Activated T-helper 2 cell treated with anti-CD3 and anti-CD28 coated beads, Interferon-gamma antibody, Interleukin-2, Interleukin-4, amounts not matched to agents 10 μg/mL and 5 μg/mL and 100 μg/mL, durations not matched to agents 14 hours and 24 hours and 36 hours (primary cell): ENCODE measurements at places on chromosomes 11 and 22.
A peak's percentile ranks its signal among the peaks of the same experiment; 100 is the strongest.

DNA sequence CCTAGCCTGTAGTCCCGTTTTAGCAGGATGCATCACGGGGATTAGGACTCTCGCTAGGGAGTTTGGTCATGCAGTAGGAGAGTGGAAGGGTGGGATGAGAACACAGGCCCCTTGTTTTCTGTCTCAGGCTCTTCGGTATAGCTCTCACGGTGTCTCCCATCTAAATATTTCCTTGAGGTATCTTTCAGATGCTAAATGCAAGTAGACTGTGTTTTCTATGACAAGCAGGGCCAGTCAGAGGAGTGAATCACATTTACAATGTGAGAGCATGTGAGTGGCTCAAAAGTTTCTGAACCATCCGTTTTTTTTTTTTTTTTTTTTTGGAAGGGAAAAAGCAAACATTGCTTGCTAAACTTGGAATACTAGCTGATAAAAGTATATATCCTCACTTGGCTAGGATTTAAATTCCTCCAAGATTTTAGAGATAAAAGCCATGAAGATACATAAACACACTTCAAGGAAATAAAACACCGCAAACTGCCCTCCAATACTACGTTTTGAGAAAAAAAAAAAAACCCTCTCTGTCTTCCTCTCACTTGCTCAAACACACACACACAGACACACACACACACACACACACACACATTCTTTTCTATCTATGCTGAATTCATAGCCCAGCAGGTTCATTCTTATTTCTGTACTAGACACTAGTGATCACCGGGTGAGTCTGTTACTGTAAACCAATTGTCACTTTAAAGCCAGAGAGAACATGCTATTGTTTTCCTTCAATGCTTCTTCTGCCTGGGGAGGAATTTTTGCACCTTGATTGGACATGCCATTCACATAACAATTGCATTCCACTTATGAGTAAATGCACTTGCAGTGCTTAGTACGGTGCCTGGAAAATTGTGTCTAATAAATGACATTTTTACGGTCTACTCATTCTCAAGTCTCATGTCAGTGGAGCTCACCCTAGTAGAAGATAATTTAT lies 224.6 kb upstream of the CCDC90B start:
- no peak for DNase-seq

DNA sequence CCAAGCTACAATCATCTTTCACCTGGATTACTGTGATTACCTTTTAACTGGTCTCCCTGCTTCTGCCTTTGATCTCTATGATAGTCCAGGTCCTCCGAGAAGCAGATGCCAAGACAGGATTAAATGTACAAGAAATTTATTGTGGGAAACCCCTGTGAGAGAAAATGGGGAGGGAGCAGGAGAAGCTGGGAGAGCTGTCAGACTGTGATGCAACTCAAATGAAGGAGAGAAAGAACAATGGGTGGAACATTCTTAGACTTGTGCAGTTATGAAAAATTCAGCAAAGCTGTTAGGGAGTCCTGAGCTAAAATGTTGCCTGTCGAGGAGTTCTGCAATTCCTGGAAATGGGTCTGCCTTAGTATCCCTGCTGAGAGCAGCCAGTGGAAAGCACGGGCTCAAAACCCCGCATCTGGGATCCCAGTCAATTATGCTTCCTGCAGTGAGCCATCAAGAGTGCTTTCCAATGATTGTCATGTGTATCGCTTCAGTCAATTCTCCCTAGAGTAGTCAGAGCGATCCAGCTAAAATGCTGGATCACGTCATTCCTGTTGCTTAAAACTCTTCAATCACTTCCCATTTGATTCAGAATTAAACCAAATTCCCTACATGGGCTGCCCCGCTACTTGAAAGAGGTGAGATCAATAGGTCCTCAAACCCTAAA lies 16.5 kb upstream of the CSTF3 start:
- no peak for DNase-seq

GRCh38 chr11:3170044-3170755 lies 5.1 kb upstream of the OSBPL5 start:
- no peak for DNase-seq

- no peak for DNase-seq
Measured at GRCh38 chr11:123082977-123083376, 21.0 kb upstream of the HSPA8 start.

DNA sequence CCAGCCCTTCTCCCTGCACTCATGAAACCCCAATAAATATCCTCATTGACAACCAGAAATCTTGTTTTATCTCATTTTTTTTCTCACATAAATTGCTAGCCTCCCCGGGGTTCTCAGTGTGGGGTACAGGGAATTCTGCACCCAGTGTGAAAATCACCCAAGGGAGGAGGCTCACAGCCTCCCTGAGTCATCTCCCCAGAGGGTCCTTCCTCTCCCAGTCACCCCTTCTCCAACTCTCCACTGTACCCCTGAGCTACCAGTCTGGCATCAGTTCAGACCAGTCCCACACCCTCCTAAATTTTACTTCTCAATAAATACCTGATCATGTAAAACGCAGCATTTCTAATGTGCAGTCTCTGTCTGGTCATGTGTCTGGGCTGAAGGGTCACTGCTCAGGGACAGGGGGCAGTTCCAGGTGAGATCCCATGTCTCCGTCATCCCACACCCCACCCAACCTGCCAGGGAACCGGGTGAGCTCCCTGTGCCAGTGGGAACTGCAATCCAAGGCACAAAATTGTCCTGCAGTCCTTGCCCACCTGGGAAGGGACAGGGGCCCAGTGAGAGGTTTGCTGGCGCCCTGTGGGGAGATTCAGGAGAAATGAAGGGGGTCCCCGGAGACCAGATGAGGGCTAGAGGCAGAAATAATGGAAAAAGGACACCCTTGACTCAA lies 8.3 kb downstream of the IGLL5 start:
- no peak for DNase-seq

DNA sequence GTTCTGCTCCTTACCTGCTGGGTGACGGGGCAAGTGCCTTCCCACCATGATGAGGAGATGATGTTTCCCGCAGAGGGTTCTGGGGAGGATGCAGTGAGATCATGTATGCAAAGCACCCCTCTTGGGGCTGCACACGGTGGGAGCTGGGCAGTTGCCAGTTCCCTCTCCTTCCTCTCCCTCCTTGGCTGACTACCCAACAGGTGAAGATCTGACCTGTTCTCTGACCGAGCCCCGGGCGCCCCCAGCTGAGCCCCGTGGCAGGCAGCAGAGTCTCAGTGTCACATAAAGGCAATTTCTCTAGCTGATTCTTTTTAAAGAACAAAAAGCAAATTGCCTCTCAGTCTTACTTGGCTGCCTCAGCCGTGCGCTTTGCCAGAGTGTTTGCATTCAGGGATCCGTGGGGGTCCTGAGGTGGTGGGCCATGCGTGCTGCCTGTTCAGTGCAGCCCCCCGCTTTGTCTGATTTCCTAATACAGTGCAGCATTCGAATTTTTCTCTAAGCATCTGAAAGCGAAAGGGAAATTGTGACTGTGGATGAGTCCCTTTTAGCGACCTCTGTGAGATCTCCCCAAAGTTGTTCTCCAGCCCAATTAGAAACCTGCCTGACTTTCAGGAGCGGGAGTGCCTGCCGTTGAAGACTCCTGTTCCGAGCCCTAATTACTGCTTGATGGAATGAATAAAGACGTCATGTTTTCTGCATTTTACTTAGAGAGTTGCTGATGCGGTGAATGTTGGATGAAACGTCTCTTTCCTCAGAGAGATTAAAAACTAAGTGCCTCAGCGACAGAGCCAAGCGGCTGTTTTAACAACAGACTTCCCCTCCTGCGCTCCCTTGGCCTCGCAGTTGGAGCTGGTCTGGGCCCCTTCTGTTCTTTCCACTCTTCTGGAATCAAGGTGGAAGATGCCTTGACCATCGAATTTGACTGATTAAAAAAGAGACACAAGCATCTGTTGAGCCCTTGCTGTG lies 86.0 kb downstream of the GRIK4 start:
- DNase-seq, result no peak

- peak; percentile 45 for DNase-seq
Measured at GRCh38 chr22:31496735-31497146, 405 bp downstream of the SFI1 start.

DNA sequence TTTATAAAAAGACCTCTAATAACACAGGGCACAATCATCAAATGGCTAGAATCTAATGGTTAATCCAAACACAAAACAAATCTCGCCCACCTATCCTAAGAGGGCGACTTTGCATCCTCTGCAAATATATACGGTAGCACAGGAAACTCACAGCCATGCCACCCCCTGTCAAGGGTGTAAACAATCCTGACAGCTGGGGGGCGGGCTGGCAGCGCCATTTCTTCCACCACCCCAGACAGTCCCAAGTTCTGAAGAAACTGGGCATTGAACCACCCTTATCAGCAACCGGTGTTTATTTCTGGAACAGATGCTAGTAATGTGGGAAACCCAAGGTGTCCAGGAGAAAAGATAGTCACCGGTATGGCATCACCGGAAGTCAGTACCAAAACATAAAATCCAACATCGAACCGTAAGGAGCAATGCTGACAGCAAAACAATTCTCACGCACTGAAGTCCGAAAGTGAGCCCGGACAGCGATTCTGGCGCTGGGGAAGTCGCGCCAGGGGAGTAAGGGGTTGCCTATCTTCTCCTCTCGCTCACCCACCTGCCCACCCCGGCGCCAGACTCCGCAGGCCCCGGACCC lies 825 bp downstream of the FBXO3 start:
- peak; percentile 16 for DNase-seq

DNA sequence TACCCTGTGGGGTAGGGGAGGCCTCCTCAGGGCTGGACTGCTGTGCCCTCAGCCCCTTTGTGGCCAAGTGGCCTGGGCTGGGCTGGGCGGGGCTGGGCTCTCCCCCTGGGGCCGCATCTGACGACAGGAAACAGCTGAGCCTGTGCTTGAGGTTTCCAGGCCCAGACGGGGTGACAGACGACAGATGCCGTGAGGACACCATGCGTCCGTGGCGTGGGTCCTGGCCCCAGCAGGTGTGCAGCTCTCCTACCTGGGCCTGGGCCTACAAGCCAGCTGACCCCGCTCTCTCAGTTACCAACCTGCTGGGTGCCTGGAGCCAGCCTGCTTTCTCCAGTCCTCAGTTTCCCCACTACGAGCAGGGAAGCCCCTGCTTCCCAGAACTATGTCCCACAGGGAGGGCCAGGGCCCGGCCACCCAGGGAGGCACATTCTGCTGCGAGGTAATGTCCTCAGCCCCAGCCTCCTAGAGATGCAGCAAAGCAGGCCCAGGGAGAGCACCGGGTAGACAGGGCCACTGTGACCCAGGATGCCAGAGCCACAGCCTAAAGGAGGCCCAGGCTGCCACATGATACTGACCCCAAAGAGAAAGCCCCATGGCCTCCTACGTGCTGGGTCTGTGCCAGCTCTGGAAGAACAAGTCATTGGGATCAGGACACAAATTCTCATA lies 181.3 kb downstream of the IGLL1 start:
- no peak for DNase-seq

- DNase-seq, result no peak
Measured at GRCh38 chr22:19704355-19705015, 9.8 kb upstream of the SEPTIN5 start.

DNA sequence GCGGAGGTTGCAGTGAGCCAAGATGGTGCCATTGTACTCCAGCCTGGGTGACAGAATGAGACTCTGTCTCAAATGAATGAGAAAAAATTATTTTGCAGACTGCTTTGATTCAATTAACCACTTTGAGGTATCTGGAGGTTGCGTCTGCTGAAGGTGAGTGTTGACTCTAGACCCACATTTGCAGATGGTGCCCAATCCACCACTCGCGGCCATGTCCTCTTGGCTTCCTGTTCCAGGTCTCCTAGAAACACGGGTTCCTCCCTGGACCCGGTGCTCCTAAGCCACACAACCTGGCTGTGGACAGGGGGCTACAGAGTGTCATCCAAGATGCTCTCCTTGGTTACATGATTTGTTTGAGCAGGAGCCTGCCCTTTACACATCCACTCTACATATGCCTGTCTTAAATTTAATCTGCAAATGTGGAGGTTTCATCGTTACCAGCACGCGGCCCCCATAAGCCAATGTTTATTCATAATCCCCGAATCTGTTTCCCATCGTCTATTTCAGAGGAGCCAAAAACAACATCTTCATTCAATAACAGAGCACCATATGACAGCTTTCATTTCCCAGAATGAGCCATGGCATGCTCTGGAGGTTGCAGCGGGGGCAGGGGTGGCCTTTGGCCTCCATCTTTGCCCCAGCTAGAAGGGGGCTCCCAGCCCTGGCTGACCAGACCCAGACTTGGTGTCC lies 377.2 kb downstream of the CTTN start:
- no peak for DNase-seq

DNA sequence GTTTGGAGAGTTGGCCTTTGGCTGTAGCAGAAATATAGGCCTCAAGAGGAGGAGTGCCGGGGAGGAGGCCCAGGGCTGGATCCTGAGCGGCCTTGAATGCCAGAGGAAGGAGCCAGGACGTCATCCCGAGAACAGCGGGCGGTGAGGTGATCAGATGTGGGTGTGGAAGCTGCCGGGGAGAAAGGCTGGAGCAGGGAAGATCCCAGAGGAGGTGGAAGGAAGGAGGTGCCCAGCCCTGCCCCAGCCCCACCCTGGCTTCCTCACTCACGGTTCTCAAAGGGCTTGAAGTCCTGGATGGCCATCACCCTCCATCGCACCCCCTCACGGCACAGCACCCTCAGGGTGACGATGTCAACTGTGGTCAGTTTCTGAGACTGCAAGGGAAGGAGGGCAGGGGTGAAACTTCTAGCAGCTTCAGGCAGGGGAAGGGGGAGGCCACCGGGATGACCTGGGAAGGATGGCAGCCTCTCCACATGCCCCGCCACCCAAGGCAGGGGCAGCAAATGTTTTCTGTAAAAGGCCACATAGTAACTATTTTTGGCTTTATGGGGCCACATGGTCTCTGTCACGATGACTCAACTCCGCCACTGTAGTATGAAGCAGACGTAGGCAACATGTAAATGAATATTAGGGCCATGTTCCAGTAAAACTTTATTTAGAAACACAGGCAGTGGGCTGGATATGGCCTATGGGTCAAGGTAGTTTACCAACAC lies 10.7 kb downstream of the IL2RB start:
- no peak for DNase-seq

DNA sequence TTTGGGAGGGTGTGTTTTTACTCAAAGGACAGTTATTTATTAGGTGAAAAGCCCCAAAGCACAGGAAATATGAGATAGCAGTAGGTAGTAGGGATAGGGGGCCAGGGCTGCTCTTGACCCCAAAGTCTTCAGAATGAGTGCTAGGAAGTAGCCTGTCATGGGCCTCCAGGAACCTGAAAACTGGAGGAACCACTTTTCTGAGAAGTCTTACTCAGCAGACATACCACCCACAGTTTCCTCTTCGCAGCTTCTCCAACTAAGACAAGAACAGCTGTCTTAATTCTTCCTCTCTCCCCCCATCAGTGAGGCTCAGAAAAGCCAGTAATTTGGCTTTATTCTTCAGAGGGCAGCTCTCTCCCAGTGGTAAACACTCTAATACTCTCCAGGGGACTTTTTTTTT lies 84.0 kb upstream of the CTSC start:
- DNase-seq, result peak; percentile 24

DNA sequence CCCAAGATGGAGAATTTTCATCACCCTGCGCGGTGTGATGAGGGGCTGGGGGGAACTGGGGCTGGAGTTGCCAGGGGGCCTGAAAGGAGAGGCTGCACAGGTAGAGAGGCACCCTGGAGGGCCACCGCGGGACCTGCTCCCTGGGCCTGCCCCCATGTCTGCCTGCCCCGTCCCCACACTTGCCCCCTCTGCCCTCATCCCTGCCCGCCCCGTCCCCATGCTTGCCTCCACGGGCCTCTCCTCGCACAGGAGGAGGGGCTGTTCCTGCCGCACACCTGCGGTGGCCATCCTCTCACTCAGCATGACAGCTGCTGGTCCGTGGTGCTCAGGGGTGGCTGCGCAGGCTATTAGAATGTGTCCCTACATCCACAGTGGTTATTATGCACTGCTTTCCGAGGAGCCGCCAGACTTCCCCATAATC lies 43.5 kb downstream of the LINC01488 start:
- DNase-seq, result no peak
